ENCODE measurements at places on chromosomes 3 and 15.
A peak's percentile ranks its signal among the peaks of the same experiment; 100 is the strongest.

DNA sequence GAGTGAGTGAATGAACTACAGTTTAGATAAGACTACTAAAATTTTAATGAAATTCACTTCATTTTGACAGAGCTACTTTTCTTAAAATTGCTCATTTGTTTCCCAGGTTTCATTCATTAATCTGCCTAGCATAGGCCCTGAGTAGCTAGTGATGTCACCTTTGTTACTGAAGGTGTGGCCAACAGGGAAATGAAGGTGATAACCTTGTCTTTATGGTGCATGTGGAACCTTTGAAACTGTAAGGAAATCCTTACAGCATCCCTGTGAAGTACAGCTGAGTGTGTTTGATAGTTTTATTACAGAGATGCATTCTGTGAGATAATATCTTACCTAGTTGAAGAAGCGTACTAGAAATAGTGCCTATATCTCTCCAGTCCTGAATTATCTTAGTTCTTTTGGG lies 112.9 kb downstream of the AKAP13 start:
- no peak for DNase-seq

DNA sequence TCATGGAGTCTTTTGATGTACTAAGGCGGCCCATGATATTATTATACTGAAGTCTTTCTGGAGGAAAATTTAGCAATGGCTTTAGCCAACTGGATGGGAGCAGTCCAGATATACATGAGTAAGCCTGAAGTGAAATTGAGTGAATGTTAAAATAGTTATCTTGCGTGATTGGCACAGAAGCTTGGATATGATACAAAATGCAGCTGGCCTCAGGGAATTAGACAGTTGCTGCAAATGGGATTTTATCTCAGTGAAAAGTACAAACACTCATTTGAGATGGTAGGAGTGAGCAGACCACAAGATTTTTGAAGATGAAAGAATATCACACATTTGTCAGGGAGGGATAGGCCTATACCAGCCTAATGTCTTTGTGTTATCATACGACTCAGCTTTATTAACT lies 8.9 kb downstream of the LMOD3 start:
- no peak for DNase-seq

DNA sequence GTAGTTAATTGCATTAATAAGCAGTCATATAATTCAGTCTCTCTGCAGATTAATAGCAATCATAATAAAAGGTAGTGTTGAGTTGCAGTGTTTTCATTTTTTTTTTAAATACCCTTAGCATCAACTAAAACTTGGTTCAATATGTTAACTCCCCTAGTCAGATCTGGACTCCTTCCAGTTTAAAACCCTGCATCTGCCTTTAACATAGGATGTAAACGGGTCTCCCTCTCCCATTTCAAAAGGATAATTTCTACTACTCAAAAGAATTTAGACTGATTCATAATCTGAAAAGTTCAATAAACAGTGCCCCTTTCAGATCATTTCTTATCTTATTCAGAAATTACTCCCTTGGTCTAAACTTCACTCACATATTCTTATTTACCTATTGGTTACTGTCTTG lies 11.4 kb downstream of the CPOX start:
- DNase-seq, result no peak

DNA sequence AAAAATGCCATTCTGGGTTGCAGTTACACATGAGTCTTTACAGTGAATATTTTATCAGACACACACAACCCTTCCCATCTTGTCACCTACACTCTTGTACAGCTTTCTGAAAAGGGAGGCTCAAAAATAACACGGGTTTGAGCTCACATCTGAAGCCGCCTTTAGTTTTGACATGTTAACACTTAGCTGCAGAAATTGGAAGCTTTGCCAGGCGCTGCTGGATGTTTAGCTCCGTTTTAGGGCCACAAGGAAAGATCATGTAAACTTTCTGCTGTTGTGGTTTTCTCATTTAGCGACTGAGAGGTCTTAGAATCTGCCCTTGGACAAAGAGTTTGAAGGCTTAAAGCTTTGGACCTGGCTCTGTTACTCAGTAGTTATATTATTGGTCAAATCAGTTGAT lies 120.1 kb downstream of the OXNAD1 start:
- DNase-seq, result no peak

DNA sequence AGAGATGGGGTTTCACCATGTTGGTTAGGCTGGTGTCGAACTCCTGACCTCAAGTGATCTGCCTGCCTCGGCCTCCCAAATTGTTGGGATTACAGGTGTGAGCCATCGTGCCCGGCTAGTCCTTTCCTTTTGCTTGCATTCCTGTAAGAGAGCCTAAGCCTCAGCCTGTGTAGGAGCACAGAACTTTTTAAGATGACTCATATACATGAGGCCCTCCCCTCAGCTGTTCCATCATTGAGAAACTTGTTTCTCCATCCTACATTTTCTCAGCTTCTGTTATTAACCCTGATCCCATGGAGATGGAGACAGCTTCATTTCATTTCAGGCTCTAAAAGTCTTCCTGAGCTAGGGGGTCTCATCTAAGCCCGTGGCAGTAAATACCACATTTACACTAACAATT lies 123.3 kb downstream of the PLOD2 start:
- DNase-seq, result no peak

DNA sequence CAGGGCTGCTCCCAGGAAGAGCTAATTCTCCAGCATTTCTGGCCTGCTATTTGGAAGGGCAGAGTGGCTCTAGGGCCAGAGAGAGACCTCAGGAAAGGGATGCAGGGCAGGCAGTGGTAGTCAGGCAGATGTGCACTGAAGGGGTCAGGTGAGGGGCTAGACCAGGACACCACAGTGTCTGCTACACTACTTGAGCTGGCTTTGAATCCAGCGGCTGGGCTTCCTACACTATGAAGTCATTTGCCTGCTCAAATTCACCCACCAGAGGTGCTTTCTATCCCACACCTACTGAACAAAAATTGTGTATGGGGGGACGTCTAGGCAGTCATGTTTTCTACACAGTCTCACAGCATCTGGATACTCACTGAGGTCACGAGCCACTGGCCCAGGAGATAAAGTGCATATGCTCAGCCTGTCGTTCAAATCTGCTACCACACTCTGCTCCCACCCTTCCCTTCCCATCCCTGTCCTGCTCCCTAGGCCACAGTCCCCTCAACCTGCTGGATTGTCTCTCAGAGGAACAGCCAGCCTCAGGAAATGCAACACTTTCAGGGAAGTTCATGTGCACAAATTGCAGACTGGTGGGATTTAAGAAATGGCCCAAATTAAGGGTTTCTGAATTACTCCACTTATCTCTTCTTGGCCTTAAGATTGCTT lies 49.9 kb upstream of the SLC6A11 start:
- no peak for DNase-seq

- no peak for DNase-seq
These were observed 36.8 kb upstream of the NAALADL2 start for GRCh38 chr3:174822320-174822719.

DNA sequence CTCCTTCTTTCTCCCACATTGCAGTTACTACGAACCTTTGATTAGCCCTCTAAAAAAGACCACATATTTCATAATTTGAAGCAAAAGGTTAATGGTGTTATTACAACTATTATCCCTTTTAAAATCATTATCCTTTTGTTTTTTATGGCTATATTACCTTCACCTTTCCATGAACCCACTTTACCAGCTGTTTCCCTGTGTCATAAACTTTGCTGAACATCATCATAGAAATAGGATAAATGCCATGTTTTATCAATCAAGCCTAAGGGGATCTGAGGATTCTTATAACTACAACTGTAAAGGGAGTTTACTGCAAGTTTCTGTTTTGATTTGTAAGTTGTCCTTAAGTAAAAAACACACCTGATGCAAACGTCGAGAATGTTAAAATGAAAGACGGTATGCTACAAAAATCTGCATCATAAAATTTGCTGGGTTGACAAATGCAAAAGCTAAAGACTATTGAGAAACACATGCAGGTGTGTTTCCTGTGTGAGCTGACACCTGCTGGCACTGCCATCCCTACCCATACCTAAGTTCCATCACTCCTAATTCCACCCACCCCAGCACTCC lies 39.1 kb upstream of the ARRDC4 start:
- no peak for DNase-seq

DNA sequence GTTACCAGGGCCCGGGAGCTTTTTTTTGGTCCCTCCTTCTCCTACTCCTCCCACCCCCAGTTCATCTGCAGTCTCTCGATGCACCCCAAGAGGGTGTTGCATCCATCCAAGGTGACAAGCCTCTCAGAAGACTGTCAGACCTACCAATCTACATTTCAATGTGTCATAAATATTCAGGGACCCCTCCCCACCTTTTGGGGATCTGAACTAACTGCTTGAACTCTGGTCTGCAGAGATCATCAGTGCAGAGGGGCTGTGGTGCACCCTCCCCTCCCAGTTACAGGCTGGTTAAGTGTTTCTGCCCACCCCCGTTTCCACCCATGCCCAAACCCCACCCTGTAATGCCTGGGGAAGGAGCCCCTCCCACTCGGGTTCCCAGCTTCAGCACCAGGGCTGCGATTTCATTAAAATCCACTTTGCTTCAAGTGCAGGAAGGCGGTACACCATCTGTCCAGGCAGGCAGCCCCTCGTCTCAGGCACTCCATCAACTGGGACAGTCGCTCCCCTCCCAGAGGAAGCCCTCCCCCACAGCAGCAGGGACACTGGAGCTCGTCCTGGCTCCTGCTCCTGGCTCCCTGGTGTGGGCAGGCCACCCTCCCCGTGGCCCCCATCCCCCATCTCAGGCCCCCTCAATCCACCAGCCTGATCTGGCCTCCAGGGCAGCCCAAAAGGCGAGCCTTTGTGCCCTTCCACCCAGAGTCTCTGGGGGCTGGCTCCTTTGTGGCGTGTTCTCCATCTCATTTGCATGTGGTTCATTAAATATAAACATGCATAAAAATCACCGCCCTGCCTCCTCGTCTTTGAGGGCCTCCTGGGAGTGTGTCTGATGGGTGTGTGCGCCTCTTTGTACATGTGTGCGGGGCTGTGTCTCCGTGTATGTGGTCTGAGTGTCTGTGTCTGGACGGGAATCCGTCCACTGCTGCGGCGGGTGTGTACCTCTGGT lies 32.3 kb downstream of the RNU5B-1 start:
- DNase-seq, result peak; percentile 59

GRCh38 chr3:139329364-139329850 lies 14.4 kb upstream of the MRPS22 start:
- DNase-seq, result peak; percentile 91

- peak; percentile 81 for DNase-seq
These were observed 1.4 kb downstream of the EPHB1 start for GRCh38 chr3:134796281-134797056.

DNA sequence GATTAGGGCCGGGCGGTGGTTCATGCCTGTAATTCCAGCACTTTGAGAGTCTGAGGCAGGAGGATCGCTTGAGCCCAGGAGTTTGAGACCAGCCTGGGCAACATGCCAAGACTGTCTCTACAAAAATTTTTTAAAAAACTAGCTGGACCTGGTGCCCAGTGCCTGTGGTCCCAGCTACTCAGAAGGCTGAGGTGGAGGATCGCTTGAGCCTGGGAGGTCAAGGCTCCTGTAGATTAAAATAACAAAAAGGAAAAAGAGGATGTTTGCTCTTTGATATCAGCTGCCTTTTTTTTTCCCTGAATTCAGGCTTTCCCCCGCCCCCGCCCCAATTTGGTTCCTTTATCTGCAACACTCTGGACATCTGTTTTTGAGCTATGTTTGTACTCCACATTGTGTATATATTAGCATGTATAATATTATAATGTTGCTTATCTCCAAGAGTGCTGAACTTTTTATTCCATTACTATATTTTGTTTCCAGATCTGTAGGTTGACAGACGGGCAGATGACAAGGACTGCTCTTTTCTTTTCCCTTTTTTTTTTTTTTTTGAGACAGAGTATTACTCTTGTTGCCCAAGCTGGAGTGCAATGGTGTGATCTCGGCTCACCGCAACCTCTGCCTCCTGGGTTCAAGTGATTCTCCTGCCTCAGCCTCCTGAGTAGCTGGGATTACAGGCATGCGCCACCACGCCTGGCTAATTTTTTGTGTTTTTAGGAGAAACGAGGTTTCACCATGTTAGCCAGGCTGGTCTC lies 4.6 kb downstream of the SNAP23 start:
- no peak for DNase-seq

DNA sequence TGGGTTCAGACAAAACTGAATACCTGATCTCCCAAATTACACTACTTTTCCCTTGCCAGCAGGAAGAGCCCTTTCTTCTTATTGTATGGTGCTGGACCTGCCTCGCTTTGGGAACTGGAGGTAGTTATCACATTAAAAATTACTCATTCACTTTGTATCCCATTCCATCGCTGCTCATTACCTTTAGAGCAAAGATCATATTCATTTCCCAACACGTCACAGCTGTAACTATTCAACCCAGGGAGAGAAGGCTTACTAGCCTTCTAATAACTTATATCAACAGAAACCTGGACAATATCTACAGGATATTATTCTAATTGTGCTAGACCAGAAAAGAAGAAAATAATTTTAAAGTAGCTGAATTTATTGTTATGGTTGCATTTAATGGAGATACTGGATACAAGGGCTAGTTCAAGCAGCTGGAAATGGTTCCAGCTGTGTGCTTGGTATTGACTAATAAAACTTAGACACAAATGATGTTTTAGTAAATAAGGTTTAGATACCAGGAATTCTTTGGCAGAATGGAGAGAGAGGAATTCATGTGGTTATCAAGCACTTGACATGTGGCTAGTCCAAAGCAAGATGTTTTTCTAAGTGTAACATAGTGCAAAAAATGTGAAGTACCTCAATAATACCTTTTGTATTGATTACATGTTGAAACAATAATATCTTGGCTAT lies 656.3 kb downstream of the ROBO1 start:
- DNase-seq, result no peak

DNA sequence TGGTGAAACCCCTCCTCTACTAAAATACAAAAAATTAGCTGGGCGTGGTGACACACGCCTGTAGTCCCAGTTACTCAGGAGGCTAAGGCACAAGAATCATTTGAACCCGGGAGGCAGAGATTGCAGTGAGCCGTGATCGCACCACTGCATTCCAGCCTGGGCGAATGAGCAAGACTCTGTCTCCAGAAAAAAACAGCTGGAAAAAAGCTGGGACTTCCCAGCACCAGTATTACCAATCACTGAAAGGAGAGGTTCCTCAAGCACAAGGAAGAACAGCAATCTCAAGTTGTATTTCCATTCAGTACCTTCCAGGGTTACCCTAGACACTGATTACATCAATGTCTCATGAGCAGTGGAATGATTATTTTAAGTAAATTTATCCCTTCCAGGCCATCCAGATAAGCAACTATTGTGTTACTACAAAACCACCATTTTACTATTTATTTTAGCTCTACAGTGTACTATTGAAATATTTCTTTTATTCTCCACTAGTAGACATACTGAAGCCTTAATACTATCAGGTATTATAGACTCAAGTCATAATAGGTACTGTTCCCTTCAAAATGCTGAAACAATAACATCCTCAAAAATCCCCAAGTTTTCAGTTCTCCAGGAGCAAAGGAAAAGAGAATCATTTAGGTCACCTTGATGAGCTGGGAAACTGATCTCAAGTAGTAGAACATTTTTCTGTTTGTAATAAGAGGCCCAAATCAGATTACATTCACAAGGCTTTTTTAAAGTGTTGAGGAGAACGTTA lies 54.8 kb upstream of the VGLL4 start:
- DNase-seq, result no peak

- DNase-seq, result no peak
These were observed 593.3 kb downstream of the FHIT start for GRCh38 chr3:60657972-60658371.
